Foreskin fibroblast (primary cell): ENCODE measurements at places on chromosomes 2 and 18.

- no peak for DNase-seq
Measured at GRCh38 chr2:104465981-104466380, 387.9 kb upstream of the POU3F3 start.

DNA sequence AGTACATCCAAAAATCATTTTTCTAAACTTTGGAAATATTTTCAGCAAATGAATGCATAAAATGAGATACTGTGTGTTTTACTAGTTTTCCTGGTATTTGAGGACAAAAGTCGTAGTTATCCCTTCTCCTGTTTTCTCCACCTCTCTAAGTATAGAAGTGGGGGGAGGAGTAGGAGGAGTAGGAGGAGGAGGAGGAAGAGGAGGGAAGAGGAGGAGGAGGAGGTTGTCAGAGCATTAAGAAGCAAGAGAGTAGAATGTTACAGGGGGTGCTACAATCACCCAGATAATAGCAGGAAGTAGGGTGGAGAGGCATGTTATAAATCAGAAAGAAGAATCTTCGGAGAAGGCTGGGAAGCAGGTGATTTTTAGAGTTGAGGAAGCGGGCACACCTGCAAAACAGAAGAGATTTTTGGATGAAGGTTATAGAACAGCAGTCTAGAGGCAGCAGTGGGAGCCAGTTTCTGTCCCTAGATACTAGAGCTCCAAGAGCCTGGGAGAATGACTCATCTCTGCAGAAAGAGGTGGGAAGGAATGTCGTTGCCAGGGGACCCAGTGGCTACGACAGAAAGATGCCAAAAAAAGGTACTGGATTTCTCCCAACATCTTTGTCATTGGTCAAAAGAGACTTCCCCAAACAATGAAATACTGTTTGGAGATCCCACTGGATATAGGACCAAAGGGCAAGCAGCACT is 44.2 kb upstream of the AQP4 start:
- DNase-seq = no peak

- no peak for DNase-seq
Measured at GRCh38 chr2:132595693-132596092, 74.3 kb downstream of the LYPD1 start.

GRCh38 chr2:8116661-8117060 is 565.2 kb upstream of the ID2 start:
- DNase-seq = no peak

DNA sequence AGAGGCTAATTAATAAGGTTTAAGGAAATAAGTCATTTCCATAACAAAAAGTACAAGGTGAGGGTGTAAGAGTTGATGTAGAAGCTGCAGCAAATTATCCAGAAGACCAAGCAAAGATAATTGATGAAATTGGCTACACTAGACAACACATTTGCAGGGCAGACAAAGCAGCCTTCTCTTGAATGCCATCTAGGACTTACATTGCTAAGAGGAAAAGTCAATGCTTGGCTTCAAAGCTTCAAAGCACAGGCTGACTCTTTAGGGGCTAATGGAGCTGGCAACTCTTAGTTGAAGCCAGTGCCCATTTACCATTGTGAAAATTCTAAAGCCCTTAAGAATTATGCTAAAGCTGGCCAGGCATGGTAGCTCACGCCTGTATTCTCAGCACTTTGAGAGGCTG is 728.6 kb upstream of the KLHL29 start:
- no peak for DNase-seq

- no peak for DNase-seq
Measured at GRCh38 chr2:159998243-159998642, 64.2 kb downstream of the PLA2R1 start.

DNA sequence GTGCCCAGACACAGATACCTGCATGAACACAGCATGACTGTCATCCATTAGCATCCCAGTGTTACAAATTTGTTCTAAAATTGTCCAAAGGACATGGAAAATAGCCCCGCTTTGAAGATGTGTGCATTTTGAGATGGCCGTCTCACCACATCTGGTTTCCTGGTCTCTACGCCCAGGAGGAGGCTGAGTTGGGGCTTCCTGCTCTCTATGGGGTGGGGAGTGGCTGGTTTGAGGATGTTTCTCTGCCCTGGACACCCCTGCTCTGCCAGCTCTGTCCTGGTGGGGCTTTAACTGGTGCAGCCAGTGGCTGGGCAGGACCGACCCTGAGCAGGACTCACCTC is 74.6 kb upstream of the SMAD7 start:
- no peak for DNase-seq

DNA sequence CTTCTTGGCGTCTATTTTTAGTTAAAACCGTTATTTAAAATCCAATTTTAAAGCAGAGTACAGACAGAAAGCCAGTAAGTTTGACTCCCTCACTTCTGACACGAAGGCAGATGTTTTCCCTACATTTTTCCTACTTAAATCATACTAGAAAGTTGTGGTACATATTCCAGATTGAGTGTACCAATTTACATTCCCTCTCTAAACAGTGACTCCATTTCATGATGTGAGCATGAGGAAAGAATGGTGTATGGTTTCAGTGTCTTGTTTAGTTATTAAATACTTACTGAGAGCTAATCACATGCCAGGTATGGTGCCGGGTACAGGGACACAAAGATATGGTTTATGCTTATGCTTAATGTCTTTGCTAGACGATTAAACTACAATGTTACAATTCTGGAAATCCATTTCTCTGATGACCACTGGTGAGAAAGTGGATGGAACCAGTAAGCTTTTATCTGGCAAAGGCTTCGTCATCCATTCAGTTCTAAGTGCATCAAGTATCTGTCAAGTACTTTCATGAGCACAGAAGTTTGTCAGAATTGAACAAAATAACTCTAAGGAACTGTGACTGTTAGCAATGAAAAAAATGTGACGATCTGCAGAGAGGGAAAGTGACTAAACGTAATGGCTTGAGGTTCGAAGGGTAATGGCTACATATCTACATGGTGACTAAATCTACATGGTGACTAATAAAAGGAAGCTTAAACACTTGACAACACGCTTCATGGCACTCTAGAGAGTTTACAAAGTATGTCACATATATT is 25.7 kb downstream of the MAP4K3 start:
- peak; percentile 89 for DNase-seq

DNA sequence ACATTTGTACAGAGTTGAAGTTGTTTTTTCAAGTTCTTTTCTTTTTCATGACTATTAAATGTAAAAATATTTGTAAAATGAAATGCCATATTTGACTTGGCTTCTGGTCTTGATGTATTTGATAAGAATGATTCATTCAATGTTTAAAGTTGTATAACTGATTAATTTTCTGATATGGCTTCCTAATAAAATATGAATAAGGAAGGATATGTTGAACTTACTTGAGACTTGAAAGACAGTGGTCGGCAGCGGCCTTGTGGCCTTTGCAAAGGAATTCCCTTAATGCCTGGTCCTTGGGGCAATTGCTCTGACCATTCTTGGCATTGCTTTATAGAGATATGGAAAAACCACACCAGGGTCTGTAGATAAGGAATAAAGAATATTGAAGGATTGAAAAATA is 25.9 kb upstream of the TMEM87B start:
- DNase-seq = no peak

GRCh38 chr2:218983263-218983933 is 1.6 kb downstream of the FEV start:
- DNase-seq = no peak

- DNase-seq = no peak
Measured at GRCh38 chr2:36451512-36451911, 95.9 kb downstream of the CRIM1 start.

GRCh38 chr2:33366473-33366872 is 110.0 kb upstream of the RASGRP3 start:
- DNase-seq = no peak

GRCh38 chr2:64319896-64320295 is 134.1 kb upstream of the LGALSL start:
- DNase-seq = no peak

GRCh38 chr18:8242151-8242696 is 367.0 kb upstream of the RAB12 start:
- DNase-seq = peak; percentile 17

GRCh38 chr2:119218478-119219064 is 5.1 kb upstream of the STEAP3 start:
- DNase-seq = peak; percentile 80

GRCh38 chr2:235500110-235500760 is 6.4 kb downstream of the AGAP1 start:
- no peak for DNase-seq

DNA sequence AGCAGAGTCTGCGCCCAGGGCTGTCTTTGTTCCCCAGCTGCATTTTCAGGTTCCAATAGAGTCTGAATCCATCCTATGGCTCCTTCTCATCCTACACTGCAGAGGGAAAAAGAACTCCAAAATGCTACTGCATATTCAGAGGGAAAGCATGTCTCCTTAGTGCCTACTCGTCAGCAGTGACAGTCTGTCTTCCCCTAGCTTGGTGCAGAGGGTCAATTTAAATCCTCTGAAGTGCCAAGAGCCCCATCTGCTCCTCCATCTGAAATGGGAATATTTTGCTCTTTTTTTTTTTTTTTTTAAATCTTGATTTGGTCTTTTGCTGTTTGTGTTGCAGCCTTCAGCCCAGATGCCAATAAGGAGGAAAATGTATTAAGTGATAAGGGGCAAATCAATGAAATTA is 199.3 kb downstream of the RNF144A start:
- no peak for DNase-seq

DNA sequence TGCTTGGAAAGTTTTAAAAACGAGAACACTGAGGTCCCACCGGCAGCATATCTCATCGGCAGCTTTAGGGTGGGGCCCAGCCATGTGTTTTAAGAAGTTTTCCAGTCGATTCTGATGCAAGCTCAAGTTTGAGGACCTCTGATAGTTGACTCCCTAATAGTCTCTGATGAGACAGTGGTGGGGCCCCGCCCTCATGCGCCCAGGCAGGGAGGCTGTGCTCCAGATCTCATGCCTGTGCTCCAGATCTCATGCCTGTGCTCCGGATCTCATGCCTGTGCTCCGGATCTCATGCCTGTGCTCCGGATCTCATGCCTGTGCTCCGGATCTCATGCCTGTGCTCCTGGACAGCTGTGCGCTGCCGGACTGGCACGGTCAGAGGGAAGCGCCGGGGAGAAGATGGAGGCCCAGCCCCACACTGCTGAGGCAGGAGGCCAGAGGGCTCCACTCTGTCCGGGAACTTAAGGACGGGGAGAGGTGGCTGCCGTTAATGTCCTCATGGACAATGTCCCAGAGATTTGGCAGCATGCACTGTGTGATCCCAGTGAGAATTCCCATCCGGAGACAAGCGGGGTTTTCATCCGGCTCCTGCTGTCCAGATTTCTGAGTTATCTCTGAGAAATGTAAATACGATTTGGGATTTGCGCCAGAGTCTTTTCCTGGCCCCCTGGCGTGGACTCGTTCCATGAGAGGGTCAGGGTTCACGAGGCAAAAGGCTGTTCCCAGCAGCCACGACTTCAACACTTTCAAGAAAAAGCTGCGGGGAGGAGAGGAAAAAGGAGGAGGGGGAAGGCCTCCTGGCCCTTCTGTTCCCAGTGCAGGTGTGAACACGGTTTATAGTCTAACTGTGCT is 9.4 kb upstream of the COLEC11 start:
- DNase-seq = peak; percentile 85

GRCh38 chr18:69484699-69485396 is 84.2 kb downstream of the DOK6 start:
- peak; percentile 57 for DNase-seq

GRCh38 chr18:77544792-77545191 is 295.1 kb downstream of the GALR1 start:
- DNase-seq = no peak

DNA sequence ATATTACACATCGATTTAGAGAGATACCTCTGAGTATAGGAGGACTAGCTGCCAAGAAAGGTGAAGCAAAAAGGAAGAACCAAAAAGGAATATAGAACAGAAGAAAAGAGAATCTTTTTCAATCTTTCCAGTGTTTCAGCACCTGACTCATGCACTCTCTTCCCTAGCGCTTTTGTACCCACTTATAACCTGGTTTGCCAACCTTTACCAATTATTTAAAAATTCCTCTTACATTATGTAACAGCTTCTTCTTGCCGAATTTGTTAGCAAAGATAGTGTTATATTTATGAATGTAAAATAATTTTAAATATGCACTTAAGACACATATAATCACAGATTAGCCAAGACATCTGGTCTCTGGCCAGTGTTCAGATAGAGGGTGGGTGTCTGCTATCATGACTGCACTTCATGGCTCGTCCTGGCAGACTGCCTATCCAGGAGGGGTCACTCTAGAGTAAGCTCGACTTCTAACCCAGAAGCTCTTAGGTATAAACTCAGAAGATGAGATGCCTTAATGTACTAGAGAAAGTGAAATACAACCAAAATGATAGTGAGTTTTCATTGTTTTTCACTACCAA is 122.9 kb downstream of the ATAD2B start:
- DNase-seq = peak; percentile 31

DNA sequence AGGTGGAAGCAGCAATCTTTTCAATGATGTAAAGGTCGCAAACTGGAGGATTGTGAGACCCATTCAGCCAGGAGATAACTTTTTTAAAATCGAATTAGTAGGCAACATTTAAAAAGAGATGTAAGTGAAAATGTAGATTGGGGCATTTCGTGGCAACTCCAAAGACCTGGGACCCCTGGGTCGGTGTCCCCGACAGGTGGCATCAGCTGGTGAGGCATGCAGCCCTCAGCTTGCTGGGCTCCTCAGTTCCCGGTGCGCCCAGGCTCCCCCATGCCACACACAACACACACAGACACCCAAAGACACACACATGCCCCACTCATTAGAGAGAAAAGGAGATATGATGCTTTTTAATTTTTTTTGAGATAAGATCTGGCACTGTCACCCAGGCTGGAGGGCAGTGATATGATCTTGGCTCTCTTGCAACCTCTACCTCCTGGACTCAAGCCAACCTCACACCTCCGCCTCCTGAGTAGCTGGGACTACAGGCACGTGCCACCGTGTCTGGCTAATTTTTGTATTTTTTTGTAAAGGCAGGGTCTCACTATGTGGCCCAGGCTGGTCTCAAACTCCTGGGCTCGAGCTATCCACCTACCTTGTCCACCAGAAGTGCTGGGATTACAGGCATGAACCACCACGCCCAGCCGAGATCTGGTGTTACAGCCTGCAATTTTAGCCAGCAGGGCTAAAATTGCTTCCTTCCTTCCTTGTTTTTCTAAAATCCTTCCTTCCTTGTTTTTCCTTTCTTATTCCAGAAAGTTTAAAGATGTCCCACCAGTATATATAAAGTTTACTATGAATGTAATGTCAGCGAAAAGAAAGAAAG is 122.6 kb upstream of the EPAS1 start:
- no peak for DNase-seq

DNA sequence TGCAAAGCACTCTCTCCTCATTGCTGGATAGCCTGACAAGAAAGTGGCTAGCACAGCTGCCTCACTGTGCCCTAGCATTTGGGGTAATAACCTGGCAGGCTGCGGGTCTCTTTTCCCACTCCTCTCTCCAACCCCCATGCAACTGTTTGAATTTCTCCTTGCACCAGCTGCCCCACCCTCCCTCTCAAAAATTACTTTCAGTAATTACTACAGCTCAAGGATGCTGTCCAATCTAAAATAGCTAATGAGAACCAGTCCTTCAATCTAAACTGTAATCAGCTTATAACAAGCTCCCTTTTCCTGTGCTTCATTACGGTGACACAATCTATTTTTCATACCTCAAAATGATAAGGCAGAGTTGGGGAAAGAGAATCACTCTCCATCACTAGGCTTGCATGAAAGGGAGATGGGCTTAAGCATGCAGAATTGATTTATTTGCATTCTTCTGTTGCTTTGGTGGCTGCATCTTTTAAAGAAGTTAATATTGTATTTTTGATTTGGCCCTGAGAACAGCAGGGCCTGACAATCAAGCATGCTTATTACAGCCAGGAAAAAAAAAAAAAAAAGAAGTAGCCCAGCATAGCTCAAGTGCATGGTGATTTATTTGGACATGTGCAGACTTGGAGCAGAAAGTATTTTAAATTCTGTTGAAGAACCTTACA is 881.8 kb downstream of the SLC4A3 start:
- no peak for DNase-seq

GRCh38 chr2:11732587-11732986 is 13.8 kb upstream of the LPIN1 start:
- DNase-seq = no peak

- DNase-seq = no peak
Measured at GRCh38 chr18:75088021-75088506, 120.9 kb downstream of the PTGR3 start.
